Activated CD4-positive, alpha-beta T cell treated with anti-CD3 and anti-CD28 coated beads, Interleukin-2, amount 10 ng/mL, durations not matched to agents 24 days and 14 days (primary cell): ENCODE measurements at places on chromosomes 12 and 14. TPM values are rescaled to one million over a fixed set of nuclear protein-coding genes. Genes with fewer than 3 reads are reported as not detected.

Gene PRB2
- not detected in 2 replicates for total RNA-seq

Gene SARNP
- 76.6 and 81.6 TPM in 2 replicates for total RNA-seq

Gene PMCH
- total RNA-seq, result 6.3 and 8.4 TPM in 2 replicates

Gene SLC25A47
- not detected in 2 replicates for total RNA-seq

Gene FAM90A1
- total RNA-seq, result 0.14 and 0.31 TPM in 2 replicates

Gene TMEM179
- total RNA-seq, result 0.28 TPM in 1 of 2 replicates, not detected in the other

Gene PLCZ1
- total RNA-seq, result not detected in 2 replicates

Gene RTN1
- total RNA-seq, result not detected in 2 replicates

Gene PLA2G1B
- not detected in 2 replicates for total RNA-seq

Gene ANO2
- not detected in 2 replicates for total RNA-seq

Gene MYH6
- 0.17 and 0.23 TPM in 2 replicates for total RNA-seq

Gene TSHR
- total RNA-seq, result not detected in 2 replicates

Gene TAS2R9
- total RNA-seq, result not detected in 2 replicates

Gene NUBPL
- total RNA-seq, result 12.1 and 12.3 TPM in 2 replicates

Gene HRK
- total RNA-seq, result not detected in 2 replicates
